ENCODE measurements at places on chromosomes 7 and 10. TPM values are rescaled to one million over a fixed set of nuclear protein-coding genes. Genes with fewer than 3 reads are reported as not detected.

Gene GHRHR
- 1.3 TPM for total RNA-seq

Gene HMX3
- total RNA-seq: not detected

Gene COA1
- total RNA-seq: 36.5 TPM

- peaks cover 5% of the 10 kb centered on the region for H3K27me3 ChIP-seq
- DNase-seq: no peak
- H3K27ac ChIP-seq: no peak overlapping the region
- H3K36me3 ChIP-seq: no peaks in the 10 kb centered on the region
- no peak overlapping the region for H3K4me3 ChIP-seq
Observed at GRCh38 chr7:25968205-25968993, 183.6 kb upstream of the NFE2L3 start.

DNA sequence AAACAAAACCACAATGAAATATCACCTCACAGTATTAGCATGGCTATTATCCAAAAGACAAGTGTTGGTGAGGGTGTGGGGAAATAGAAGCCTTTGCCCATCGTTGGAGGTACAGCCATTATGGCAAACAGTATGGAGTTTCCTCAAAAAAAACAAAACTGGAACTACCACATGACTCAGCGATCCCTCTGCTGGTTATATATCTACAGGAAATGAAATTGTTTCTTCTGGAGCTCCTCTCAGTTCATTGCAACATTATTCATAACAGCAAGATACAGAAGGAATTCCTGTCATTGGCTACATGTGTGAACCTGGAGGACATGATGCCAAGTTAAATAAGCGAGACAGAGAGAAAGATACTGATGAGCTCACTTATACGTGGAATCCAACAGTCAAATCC lies 2.4 kb upstream of the UBE3C start:
- H3K4me1 ChIP-seq: no peaks in the 10 kb centered on the region
- no peak overlapping the region for H3K4me3 ChIP-seq
- no peak for DNase-seq
- no peaks in the 10 kb centered on the region for H3K36me3 ChIP-seq
- H3K27me3 ChIP-seq: no peaks in the 10 kb centered on the region

- no peak overlapping the region for H3K4me3 ChIP-seq
- H3K27ac ChIP-seq: no peak overlapping the region
- no peak for DNase-seq
- H3K4me1 ChIP-seq: no peaks in the 10 kb centered on the region
Observed at GRCh38 chr7:28729281-28729680, 228.8 kb downstream of the TRIL start.
